ENCODE measurements at places on chromosomes 11 and 22.

GRCh38 chr22:46074771-46075551 lies 75.4 kb upstream of the PPARA start:
- DNase-seq = no peak

GRCh38 chr22:42256930-42257329 lies 13.5 kb downstream of the TCF20 start:
- DNase-seq = no peak

DNA sequence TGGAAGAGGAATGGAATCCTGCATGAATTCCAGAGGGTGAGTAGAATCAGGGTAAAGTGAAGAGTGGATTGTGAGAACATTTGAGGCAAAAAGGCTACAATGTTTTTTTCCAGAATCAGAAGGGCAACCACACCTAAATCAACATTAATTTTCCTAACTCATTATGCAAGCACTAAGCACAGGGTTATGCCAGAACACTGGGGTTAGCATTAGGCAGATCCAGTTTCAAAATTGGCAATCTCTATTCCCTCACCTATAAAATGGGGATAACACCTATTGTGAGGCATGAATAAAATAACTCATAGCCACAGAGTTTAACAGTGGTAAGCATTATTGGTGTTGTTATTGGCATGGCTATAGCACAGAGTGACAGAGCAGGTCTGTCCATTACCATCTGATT lies 378.6 kb upstream of the FAT3 start:
- DNase-seq = no peak

DNA sequence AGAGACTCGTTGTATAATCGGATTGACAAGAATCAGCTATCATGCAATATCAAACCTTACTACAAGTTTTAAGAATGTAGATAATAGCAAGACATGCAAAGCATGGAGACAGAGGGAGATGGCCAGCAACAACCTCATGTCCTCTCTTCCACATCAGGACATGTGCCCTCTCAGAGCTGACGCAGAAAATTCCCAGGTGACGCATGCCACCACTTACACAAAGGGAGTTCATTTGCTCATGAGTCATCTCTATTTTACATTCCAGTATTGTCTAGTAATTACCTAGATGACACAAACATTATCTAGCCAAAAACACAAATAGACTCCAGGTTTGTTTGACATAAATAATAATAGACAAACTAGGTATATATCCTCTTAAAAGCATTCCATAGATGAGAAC lies 38.1 kb upstream of the OPCML start:
- no peak for DNase-seq

DNA sequence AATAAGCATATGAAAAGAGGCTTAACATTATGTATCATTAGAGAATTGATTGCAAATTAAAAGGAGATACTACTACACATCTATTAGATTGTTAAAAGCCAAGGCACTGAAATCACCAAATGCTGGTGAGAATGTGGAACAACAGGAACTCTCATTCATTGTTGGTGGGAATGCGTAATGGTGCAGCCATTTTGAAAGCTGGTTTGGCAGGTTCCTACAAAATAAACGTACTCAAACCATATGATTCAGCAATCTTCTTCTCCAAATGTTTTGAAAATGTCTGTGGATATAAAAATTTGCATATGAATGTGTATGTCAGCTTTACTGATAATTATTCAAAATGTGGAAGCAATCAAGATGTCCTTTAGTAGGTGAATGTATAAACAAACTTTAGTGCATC lies 176.4 kb upstream of the PLET1 start:
- no peak for DNase-seq

- no peak for DNase-seq
Measured at GRCh38 chr22:30205281-30206115, 41.1 kb downstream of the LIF start.

- no peak for DNase-seq
Measured at GRCh38 chr11:95084509-95084908, 5.1 kb upstream of the ENDOD1 start.

- peak; percentile 15 for DNase-seq
Measured at GRCh38 chr22:25048659-25049647, 96.4 kb downstream of the KIAA1671 start.

DNA sequence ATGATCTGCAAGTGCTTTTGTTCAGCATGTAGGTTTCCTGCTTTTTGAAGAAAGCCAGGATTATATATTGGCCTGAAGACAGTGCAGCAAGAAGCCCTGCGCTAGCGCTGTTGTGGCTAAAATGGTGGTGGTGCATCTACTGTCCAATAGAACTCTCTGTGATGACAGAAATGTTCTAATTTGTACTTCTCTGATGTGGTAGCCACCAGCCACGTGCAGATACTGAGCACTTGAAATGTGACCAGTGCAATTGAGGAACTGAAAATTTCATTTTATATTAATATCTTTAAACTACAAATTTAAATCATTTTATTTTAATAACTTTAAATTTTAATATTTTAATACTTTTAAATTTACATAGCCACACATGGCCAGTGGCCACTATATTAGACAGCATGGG lies 73.0 kb upstream of the PAX6 start:
- DNase-seq = no peak

GRCh38 chr11:538431-539051 lies 1.2 kb downstream of the LRRC56 start:
- no peak for DNase-seq

DNA sequence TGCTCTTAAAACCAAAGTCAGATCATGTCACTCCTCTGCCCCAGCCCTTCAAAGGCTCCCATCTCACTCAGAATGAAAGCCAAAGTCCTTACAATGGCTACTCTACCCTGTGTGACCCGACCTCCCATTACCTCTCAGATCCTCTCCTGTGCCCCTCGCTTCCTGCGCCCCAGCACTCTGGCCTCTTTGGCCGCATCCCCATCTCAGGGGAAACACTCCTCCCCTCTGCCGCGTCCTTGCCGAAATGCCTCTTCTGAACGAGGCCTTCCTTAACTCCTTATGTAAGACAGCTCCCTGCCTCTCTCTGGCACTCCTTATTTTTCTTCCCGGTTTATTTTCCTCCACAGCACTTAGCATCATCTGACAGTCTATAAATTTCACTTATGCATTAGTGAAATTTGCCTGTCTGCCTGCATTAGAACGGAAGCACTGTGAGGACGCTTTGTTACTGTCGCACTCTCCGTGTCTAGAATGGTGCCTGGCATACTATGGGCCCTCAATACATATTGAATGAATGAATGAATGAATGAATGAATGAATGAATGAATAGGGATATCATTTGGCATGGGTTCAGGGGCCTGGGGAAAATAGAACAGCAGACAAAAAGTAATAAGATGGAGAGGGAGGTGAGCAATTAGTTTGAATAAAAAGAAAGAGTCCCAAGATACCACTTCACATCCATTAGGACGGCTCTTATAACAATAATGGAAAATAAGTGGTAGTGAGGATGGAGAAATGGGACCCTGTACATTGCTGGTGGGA lies 137.8 kb downstream of the CEP164 start:
- DNase-seq = no peak

- DNase-seq = peak; percentile 33
Measured at GRCh38 chr11:65663639-65664200, 1.0 kb upstream of the RELA start.

DNA sequence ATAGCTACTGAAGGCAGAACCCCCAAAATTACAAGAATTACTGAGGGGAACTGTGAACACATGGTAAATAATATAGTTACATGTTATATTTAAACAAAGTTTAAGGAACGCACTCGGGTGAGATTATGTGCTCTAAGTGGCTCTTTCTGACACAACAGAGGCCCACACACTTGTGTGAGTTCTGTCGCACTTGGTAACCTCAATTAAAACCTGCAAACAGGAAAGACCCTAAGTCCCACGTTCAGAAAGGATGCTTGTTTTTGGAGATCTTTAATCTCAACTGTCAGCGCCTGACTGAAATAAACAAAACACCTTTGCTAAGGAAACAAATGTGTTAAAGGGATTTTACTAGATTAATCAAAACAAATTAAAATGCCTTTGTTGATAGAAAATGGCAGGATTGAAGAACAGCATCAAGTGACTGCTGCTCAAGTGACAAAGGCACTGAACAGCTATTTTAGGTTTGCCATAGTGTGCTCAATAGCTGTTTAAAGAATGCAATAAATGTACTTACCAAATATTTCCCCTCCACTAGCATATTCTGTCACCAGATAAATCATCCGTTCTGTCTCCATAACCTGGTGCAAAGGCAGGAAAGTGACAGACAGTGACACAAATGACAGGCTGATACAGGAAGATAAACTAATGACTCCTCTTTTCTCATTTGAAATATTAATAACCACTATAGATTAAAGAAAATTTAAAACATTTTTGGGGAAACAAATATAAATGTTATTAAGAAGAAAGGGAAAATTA lies 116.3 kb upstream of the APOA1 start:
- no peak for DNase-seq

GRCh38 chr11:45333001-45333971 lies 47.1 kb upstream of the SYT13 start:
- DNase-seq = no peak

DNA sequence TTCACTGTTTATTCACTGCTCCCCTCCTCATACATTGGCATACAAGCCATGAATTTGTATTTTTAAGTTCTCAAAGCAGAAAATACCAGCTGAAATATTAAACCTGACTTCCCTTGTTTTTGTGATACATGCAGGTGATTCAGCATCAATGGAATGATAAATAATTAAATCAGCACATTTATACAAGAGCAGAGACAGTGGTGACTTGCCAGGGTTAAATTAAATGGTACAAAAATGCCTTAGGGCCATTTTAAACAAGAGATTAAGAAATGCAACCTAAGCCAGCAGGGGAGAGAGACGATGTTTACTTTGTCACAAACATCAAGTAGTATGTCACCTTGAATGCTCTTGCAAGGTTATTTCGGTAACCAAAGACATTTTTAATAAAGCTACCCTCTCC lies 95.9 kb upstream of the DDI1 start:
- no peak for DNase-seq

GRCh38 chr11:2302306-2302895 lies 588 bp downstream of the TSPAN32 start:
- DNase-seq = no peak

- no peak for DNase-seq
Measured at GRCh38 chr11:20089796-20090653, 70.2 kb downstream of the DBX1 start.

DNA sequence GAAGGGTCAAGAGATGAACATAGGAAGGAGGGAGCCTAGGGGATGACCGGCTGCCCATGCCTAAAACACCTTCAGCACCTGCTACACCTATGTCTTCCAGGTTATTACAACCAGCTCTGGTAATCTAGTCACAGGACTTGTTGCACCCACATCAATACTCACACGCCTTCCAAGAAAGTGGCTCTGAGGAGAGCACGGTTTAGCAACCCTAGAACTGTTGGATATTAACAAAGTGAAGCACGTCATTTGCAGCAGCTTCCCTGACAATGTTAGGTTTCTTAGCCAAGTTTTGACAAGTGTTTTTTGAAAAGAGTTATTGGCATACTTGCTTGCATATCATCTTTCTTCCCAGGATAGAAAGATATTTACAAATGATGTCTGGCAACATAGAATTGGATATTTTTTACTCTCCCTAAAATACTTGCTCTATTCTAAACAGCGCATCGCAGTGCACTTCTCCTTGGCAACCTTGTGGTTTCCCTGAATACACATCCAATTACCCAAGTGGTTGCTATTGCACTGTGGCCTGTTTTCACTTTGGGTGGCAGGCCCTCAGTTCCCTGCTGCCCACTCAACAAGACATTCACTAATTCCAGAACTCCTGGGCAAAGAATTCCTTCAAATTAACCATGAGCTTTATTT lies 94.3 kb upstream of the ARHGAP42 start:
- DNase-seq = no peak

DNA sequence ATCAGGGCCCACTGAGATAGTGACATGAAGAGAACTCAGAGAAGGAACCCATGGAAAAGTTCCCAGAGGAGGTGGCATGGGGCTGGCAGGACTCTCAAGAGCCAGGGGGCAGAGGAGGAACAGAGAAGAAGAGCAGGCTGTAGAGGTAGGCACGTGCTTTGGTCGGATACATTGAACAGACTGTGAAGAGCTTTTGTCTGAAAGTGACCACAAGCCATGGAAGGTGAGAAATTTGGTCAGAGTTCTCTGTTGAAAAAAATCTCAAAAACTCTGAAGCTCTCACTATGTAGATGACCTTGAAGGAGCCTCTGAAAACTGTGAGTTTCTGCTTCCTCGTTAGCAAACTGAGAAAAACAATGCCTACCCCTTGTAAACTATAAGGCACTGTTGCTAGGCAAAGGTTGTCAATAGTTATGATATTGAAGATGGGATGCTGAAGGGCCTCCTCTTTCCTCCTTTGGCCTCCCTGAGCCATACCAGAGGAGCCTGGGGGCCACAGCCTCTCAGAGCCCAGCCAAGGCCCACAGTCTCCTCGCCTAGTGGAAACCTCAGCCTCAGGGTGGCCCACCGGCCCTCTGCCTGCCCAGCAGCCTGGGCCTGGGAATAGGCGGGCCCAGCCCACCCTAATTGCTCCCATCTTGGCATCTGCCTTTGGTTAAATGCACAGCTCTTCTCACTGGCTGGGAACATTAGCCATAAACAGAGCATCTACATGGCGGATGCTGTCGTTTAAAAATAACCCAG lies 415.7 kb downstream of the SOX6 start:
- no peak for DNase-seq

DNA sequence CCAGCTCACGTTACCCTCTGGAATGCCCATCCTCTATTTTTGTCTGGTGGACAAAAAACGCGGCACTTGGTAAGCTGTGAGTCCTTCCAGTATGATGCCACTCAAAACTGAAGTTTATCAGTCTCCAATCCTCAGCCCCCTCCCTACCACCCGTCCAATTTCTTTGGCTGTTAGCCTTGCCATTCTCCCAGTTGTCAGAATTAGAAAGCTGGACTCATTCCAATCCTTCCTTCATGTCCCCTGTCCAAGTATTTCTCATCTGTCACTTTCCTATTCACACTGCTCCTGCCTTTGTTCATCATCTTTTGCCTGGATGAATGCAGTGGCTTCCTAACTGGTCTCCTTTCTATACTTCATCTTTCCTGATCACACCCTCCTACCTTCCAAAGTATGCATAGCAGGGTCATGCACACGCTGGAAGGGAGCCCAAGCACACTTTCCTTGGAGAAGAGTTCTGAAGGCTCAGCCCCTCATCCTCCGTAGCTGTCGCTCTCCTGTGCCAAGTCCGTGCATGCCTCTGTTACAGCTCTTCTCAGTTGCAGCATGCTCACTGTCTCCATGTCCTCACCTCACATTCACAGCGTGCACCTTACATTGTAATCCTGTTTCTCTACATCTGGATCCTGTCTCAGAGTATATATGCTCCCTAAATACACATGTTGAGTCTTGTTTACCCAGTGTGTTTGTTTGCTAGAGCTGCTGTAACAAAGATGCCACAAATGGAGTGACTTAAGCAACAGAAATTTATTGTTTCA lies 19.4 kb downstream of the APLP2 start:
- no peak for DNase-seq

DNA sequence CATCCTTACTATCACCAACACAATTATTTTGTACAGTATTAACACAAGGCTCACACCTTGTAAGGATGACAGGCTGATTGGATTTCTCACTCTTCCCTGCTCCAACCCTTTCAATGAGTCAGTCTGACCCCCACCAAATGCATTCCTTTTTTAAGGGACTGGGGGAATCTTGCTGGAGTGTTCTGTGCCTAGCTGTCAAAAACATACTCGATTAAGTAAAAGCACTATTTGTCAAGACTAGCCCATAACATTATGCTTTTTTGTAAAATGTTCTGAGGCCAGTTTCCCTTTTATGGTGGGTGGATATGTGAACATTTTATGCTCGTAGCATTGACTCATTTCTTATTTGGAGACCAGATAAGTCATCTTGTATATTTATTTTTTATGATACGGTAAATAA lies 87.2 kb downstream of the PDHX start:
- no peak for DNase-seq

Data from amygdala (tissue), 56 donors.